ENCODE measurements at places on chromosomes 7 and 10.
A peak's percentile ranks its signal among the peaks of the same experiment; 100 is the strongest.

DNA sequence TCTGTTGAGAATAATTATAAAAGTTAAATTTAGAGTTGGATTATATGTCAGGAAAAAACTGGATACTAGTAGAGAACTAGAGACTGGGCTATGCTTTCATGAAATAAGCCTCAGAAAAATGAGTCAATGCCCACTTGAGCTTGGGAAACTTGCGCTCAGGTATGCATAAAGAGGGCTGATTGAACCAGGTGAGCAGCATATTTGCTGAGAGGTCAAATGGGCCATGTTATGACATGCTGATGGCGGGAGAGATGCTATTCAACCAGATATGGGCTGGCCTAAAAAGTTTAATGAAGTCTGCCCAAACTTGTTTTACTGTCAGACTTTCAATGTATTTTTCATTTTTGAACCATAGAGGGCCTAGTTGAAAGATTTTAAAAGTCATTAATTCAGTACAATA, 837.6 kb upstream of the GHITM start:
- H3K4me3 ChIP-seq: no peak overlapping the region
- no peak overlapping the region for H3K27ac ChIP-seq
- no peaks in the 10 kb centered on the region for H3K4me1 ChIP-seq
- no peak for DNase-seq
- no peaks in the 10 kb centered on the region for H3K36me3 ChIP-seq
- H3K27me3 ChIP-seq: no peaks in the 10 kb centered on the region

- H3K36me3 ChIP-seq: no peaks in the 10 kb centered on the region
- no peak overlapping the region for H3K27ac ChIP-seq
- peaks cover 3% of the 10 kb centered on the region for H3K4me1 ChIP-seq
- DNase-seq: no peak
- no peak overlapping the region for H3K4me3 ChIP-seq
These were observed 667.1 kb downstream of the INHBA start for GRCh38 chr7:41035794-41036193.

DNA sequence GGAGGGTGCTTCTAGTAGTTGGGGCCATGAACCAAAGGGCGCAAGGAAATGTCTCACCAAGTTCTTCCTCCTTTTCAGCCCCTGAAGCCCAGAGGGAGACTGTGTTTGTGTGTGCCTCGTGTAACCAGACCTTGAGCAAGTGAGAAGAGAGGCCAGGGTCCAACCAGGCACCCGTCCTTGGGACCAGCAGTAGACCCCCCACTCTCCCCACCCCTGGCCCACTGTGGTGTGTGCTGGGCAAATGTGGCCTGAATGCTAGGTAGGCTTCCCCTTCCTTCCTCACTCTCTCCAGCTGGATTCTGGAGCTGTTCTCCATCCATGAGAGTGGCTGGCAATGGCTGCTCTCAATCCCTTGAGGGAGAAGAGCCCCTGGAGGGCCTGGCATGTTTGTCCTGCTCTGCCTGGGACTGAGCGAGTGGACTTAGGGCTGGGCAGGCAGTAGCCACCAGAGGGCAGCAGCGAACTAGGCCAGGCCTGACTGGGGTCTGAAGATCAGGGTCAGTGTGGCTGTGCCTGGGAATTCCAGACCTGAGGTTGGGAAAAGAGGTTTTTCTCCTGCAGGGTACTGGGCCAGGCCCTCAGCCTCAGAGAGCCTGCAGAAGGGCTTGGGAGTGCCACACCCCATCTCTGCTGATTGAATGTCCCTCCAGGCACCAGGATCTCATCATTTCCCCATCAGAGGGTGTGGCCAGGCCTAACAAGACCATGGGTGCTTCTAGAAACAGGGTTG, 12.5 kb downstream of the SFRP5 start:
- H3K4me1 ChIP-seq: no peaks in the 10 kb centered on the region
- H3K27me3 ChIP-seq: no peaks in the 10 kb centered on the region
- no peak overlapping the region for H3K4me3 ChIP-seq
- H3K27ac ChIP-seq: no peak overlapping the region

DNA sequence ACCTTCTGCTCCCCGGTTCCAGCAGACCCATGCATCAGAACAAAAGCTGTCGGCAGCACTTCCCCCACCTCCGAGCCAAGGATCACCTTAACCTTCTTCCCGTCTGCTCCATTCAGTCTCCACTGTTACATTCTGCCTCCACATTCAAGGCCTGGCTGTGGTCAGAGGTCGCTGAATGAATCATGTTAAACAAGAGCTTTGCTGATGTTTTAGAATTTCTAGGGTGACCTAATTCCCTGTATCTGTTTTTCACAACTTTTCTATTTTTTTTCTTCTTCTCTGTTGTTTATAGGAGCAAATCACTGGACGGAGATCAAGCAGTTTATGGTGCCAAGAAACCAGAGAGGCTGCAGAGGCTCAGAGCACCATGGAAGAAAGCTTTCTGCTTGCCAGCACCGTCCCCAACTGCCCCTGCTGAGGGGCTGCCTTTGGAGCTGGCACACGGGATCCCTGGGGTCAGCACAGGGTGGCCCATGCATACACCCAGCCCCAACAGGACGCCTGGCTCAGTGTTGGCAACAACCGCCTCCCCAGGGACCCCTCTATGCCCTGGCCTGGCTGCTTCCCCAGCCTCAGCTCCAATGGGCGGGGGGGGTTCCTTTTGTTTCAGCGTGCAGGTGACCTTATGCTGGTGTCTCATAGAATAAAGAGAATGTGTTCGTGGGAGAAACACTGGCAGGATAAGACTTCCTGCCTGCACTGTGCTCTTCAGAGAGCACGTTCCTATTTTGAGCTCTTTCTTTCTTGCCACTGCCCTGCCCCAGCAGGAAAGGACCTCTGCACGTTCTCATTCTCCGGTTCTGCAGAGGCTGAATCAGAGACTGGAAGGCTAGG, 182.7 kb upstream of the LYZL2 start:
- no peak overlapping the region for H3K4me3 ChIP-seq
- no peaks in the 10 kb centered on the region for H3K36me3 ChIP-seq
- peaks cover 22% of the 10 kb centered on the region for H3K4me1 ChIP-seq
- DNase-seq: peak; percentile 95
- no peaks in the 10 kb centered on the region for H3K27me3 ChIP-seq

DNA sequence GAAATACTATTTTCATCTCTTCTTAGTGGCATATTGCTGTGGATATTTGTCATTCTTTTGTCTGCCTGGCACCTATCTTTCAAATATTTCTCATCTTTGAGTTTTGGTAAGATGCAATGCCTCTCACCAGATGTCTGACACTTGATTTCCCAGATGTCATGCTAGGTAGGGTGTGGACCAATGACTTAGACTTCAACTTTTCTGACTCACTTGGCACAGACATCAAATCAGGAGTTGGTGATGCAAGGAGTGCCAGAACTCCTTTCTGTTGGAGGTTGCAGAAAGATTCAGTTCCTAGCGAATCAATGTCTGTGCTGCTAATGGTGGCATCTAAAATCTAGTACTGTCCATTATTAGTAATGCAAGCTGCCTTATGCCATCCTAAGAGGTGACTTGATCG, 216.9 kb upstream of the FERD3L start:
- DNase-seq: peak; percentile 56
- H3K27ac ChIP-seq: no peak overlapping the region

- no peaks in the 10 kb centered on the region for H3K27me3 ChIP-seq
- H3K27ac ChIP-seq: no peak overlapping the region
- H3K4me3 ChIP-seq: no peak overlapping the region
- no peak for DNase-seq
- H3K36me3 ChIP-seq: no peaks in the 10 kb centered on the region
These were observed 129.4 kb downstream of the CCNY start for GRCh38 chr10:35465673-35466072.

GRCh38 chr10:88232983-88233543, 350.1 kb downstream of the RNLS start:
- H3K4me1 ChIP-seq: no peaks in the 10 kb centered on the region
- DNase-seq: no peak
- no peak overlapping the region for H3K4me3 ChIP-seq
- H3K27me3 ChIP-seq: no peaks in the 10 kb centered on the region
- no peaks in the 10 kb centered on the region for H3K36me3 ChIP-seq
